MG63 (cell line): ENCODE measurements at places on chromosomes 6 and 20.

GRCh38 chr6:54598787-54599313, 247.7 kb upstream of the FAM83B start:
- DNase-seq: no peak

GRCh38 chr20:10848810-10849370, 175.1 kb upstream of the JAG1 start:
- peak; percentile 66 for DNase-seq

DNA sequence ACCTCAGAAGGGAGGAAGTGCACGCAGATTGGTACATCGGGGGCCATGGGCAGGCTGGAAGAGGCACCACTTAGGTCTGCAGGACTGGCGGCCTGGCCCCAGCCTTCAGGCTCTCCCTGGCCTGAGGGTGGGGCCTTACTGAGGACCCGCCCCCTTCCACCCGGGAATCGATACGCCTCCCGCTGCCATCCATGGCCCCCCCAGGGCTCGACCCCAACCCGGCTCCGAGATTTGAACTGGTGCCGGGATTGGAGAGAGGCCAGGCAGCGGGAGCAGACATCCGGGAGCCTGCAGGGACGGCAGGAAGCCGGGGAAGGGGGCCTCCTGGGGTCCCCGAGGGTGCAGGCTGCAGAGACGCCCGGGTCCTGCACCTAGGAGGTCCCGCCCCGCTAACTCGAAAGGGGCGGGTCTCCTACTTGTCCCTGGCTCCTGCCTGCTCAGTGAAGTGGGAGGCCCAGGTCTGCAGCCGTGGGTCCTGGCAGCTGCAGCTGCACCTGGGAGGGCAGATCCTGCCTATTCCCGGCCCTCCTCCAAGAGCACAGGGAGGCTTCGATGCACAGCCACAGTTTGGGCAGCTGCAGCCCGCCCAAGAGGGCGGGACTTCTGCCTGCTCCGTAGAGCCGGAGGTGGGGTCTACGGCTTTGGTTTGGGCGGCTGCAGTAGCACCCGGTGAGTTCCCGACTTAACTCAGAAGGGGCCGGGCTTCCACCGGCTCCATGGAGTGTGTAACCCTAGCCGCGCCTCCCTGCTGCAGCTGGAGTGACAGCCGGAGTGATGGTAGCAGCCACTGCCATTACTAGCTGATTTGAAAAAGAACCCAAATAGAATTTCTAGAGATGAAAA, 35.2 kb upstream of the TBC1D22B start:
- peak; percentile 75 for DNase-seq

- DNase-seq: no peak
Measured at GRCh38 chr6:170224694-170225660, 65.9 kb downstream of the DLL1 start.

GRCh38 chr20:57507477-57507876, 17.5 kb downstream of the CTCFL start:
- DNase-seq: peak; percentile 42

DNA sequence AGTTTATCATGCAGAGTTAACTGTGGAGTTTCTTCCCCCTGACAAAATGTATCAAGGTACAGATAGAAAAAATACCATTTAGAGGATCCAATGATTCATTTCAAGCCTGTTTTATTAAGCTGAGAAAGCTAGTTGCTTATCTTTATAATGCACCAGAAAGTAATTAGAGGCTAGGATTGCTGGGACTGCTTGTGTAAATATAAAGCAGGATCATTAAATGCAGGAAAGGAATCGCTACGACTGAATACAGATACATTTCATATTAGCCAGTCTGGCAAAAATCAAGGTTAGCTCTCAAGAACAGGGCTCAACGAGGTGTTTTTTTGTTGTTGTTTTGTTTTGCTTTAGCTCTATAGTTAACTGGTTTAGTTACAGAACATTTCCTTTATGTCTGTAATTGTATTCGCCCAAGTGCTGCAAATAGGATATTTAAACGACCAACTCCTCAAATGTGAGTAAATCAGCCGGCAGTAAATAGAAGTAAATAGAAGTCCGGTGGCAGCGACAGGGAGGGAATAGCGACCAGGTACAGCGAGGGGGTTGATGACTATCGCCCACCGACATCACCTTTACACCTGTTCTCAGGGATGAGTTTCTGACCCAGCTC, 748 bp downstream of the UBE2J1 start:
- no peak for DNase-seq

GRCh38 chr20:33914919-33915318, 78.8 kb upstream of the RALY start:
- peak; percentile 46 for DNase-seq

GRCh38 chr20:35296101-35296554, 3.9 kb upstream of the FAM83C start:
- no peak for DNase-seq

GRCh38 chr6:118187568-118188164, 280.6 kb downstream of the SLC35F1 start:
- peak; percentile 24 for DNase-seq

GRCh38 chr6:111922454-111923297, 49.4 kb upstream of the FYN start:
- no peak for DNase-seq

- DNase-seq: no peak
Measured at GRCh38 chr6:149138089-149138488, 179.4 kb upstream of the TAB2 start.

DNA sequence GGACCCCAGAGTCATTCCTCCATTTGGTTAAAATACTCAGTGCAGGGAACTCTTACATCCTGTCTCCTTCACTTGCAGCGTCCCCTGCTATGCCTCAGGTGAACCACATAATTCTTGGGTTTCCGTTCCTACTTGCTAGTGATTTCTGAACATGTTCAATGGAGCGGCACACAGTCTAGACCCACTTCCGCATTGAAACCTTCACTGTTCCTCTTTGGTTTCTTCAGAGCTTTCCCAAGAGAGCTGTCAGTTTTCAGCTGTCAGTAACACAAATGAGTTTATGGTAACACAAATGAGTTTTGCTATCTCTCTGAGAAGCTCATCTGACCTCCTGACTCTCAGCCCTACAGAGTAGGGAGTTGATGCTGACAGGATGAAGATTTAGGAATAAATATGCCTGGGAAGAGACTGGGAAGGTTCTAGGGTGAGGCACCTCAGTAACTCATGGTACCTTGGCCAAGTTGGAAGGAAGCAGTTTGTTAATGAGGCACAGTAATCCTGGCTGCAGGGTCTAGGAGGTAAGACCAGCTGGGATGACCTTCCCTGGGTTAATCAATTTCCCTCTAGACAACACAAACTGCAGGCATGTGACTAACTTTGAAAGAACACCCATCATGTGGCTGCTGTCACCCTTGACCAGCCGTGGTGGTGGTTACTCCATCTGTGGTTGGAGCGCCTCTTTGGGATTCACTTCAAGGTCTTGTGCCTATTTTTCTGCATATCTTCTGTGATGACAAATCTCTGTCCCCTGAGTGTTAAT, 5.4 kb downstream of the SYS1 start:
- DNase-seq: no peak

DNA sequence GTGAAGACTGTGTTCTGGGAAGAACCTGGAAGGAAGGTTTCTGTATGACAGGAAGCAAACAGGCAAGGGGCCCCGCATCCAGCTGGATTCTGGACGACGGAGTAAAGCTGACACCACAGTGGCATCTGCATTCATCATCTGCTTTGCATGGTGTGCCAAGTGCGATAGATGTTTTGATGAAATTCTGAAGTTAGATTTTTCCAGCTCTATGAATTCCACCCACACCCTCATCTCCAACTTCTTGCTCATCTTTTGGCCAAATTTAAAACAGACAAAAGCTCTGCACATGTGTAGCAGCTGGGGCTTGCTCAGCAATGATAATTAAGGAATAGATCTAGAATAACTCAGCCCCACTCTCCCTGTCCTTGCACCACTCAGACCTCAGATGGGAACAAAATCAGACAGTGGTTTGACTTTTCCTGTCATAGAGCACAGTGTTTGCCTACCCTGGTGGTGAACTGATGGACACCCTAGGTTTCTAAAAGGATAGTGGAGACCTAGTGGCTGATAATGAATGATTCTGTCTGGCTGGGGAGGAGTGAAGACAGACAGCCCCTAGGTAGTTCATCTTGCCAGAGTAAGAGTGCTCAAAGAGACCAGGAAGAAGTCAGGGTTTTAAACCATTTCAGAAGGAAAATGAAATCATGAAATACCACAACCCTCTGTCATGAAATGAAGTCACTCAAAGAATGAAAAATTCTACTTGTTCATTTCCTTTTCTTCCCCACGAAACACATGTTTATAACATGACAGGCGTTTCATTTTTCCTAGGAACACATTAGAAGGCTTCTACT, 85.8 kb downstream of the BCAS1 start:
- peak; percentile 35 for DNase-seq

DNA sequence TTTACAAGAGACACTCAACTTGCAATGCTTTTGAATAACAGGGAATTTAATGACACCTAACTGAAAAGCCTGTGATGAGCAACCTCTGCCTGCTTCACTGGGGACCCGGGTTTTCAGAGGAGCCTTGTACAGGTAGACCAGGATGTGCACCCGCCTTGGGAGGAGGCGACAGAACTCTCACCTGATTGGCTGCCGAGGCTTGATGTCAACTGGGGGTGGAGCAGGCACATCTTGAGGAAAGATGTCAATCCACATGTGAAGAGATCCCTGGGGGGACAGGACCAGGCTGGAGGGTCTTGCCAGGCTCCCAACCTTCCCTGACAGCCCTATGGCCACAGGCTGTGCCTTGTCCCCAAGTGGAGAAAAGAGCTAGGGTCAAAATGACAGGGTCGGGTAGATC, 19.8 kb downstream of the ERGIC3 start:
- no peak for DNase-seq

GRCh38 chr20:52447225-52447551, 255.6 kb upstream of the ZFP64 start:
- no peak for DNase-seq

DNA sequence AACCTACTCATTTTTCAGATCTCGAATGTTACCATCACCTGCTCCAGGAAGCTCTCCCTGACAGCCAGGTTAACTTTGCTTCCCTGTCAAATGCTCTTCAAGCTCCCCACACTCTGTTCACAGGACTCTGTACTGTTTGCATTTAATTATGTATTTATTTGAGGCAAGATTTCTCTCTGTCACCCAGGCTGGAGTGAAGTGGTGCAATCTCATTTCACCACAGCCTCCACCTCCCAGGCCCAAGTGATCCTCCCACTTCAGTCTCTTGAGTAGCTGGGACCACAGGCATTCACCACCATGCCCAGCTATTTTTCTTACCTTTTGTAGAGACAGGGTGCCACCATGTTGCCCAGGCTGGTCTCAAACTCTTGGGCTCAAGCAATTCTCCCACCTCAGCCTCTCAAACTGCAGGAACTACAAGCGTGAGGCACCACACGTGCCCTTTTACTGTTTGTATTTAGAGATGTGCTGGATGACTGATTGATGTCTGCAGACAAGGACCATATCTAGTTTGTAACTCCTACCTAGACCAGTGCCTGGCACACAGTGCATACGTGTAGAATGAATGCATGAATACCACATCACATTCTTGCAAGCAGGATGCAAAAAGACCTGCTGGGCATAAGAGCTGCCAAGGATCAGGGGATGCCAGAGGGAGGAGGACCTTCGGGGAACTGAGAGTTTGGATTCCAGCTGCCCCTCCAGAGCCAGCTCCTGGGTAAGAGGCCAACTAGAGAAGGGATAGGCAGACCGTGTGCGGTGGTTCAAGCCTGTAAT, 15.6 kb upstream of the CBFA2T2 start:
- DNase-seq: no peak

DNA sequence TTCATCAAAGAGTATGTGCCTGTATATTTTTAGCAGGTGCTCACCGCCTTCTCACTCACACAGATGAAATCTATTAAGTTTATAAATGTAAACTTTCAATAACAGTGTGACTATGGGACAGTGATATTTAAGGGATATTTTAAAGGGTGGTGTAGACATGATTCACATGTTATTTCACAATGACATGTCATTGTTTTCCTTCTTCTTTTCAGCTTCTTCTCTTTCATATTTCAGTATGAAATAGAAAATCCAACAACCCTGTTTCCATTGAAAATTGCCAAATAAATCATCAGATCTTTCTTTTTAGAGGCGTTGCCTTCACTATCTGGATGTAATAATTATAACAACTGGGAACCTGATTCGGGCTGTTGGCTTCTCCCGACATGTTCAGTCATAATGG, 54.8 kb downstream of the PFDN4 start:
- DNase-seq: no peak

GRCh38 chr6:43146709-43147688, 24.1 kb upstream of the SRF start:
- no peak for DNase-seq

GRCh38 chr20:19502169-19502568, 255.9 kb upstream of the RIN2 start:
- DNase-seq: no peak

GRCh38 chr6:130632897-130633296, 194.3 kb upstream of the SMLR1 start:
- DNase-seq: no peak

DNA sequence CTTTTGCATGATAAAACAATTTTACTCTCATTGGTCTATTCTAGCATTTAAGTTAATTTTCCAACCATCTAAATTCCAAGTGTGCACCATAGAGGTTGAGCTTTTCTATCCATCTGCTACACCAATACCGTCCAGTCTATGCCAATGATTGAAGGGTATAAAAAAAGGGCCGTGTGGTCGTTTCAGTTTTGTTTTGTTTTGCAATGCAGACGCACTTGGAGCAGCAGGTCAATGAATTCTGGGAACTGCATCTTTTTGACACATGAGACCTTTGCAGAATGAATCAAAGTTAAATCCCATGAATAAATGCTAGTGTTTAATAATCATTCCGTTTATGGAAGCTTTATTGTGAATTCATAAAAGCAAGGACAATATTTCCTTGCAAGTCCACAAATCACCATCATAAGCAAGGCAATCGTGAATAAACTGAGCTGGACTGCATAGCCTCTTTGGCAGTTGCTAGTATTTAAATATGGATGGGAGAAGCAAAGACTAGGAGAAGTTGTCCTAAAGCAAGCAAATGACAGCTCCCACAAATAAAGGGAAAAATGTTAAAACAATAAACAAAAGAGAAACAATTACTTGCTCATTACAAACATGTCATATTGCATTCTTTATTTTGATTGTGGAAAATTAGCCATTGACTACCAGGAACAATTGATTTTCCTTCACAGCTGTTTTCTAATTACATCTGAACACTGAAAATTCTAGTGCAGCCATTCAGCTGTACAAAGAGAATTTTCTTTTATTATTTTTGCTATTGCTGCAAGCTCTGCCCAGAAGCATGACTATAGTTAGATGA, 649.7 kb upstream of the GJE1 start:
- no peak for DNase-seq

- DNase-seq: peak; percentile 95
Measured at GRCh38 chr6:125197795-125198269, 44.3 kb downstream of the TPD52L1 start.

- no peak for DNase-seq
Measured at GRCh38 chr6:16841241-16841640, 80.0 kb upstream of the ATXN1 start.
